ENCODE measurements at places on chromosomes 5 and 9.

DNA sequence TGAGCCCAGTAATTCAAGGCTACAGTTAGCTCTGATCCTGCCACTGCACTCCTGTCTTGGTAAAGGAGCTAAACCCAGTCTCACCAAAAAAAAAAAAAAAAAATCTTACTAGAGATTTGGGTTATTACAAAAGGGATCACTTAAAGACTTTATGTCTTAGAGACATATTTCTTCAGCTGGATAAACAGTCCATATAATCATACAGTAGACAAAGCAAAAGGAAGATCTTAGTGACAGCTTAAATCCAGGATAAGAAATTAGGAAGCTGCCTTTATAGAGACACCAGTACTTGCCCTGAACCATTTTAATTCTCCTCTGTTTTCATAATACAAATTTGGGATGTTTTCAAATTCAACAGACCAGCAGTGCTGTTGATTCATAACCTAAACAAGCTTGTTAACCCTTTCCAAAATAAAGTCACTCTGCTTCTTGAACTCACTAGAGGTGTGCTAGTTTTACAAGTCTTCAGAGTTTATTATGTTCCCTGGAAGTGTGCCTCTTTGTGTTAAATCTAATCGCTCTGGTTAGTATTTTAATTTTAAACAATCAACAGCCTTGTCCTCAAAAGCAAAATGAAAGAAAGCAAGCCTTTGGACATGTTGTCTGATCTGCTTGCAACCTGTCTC, 255.5 kb downstream of the ARRDC3 start:
- no peak for DNase-seq

- no peak for DNase-seq
These were observed at the start of gene CMBL for GRCh38 chr5:10307206-10308148. Gene CMBL (minus strand): TSS chr5:10307902. CDS start chr5:10290762, 17,140 bp downstream.

- DNase-seq = no peak
These were observed 49.7 kb upstream of the AKNA start for GRCh38 chr9:114437401-114437893.

- DNase-seq = no peak
These were observed 15.5 kb upstream of the FAM120AOS start for GRCh38 chr9:93468763-93469456.

- no peak for DNase-seq
These were observed 28.1 kb downstream of the PTGES2 start for GRCh38 chr9:128099231-128099931.

GRCh38 chr5:159448-160172, 31.7 kb upstream of the LRRC14B start:
- no peak for DNase-seq
